CD4-positive, alpha-beta T cell treated with Interleukin-17A for 4 hours (primary cell): ENCODE measurements at places on chromosomes 5 and 9.

DNA sequence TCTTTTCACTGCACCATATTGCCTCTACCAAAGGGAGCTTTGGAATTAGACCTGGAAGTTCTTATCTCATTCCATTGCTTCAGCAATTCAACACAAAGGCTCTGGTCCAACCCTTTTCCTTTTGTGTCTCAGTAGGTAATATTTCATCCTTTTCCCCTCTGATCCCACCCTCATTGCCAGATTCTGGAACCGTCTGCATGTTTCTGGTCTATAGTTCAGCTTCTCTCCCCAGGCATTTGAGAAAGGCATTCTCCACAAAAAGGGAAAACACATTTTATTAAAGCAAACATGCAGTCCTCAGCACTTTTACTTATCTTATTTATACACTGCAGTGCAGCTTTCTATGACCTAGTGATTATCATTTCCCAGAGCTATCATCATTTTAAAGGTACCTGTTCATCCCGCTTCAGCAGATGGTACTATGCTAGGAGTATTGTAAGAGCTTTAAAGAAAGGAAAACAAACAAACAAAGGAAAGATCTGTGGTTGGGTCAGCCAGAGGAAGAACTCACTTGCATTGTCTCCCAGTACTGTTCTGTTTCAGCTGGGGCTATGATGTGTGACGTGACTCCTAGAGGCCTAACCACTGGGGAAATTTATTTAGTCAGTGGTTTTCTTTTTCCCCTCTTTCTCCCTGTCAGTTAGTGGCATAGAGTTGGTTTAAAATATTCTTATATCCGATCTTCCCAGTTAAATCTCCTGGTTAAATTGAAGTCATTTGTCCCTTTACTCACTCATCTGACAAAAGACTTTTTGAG is 269.2 kb downstream of the TMEM38B start:
- DNase-seq, result no peak

GRCh38 chr9:132670457-132671391 is at the start of gene GTF3C4:
TSS of gene GTF3C4 (plus strand) at chr9:132670464. CDS start at chr9:132670599, 135 bp downstream.
- peak; percentile 46 for DNase-seq

GRCh38 chr5:1446602-1447343 is 1.5 kb upstream of the SLC6A3 start:
- DNase-seq, result no peak

GRCh38 chr9:30609713-30610112 is 1774.7 kb upstream of the ACO1 start:
- no peak for DNase-seq

DNA sequence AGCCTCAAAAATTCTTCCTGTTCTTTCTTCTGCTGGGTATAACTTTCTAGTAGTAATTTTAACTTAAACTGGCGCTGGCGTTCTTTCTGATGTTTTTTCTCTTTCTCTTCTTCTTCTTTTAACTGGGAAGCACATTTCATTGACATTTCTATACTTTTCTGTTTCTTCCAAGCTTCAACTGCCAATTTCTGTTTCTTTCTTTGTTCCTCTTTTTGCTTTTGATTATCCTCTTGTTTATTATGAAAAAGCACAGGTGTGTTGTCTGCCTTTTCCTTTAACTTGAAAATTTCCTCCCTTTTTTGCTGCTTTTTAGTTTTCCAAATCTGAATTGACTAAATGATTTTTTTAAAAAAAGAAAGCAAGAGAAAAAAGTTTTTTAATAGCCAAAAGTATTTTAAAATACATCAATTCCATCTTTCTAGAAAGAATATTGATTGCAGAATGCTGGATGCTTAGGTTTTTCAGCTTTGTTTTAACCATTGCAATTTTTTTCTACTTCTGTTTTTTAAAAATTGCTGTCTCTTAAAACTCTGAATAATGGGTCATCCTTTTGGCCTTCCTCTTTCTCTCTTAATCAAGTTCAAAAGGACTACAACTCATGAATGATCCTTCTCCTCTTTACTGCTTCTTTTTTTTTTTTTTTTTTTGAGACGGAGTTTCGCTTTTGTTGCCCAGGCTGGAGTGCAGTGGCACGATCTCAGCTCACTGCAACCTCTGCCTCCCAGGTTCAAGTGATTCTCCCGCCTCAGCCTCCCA is 8.8 kb upstream of the PGGT1B start:
- no peak for DNase-seq

- DNase-seq, result no peak
These were observed 74.7 kb downstream of the HAPLN1 start for GRCh38 chr5:83645936-83646335.

GRCh38 chr9:108392877-108393276 is 462.9 kb downstream of the ACTL7B start:
- no peak for DNase-seq

DNA sequence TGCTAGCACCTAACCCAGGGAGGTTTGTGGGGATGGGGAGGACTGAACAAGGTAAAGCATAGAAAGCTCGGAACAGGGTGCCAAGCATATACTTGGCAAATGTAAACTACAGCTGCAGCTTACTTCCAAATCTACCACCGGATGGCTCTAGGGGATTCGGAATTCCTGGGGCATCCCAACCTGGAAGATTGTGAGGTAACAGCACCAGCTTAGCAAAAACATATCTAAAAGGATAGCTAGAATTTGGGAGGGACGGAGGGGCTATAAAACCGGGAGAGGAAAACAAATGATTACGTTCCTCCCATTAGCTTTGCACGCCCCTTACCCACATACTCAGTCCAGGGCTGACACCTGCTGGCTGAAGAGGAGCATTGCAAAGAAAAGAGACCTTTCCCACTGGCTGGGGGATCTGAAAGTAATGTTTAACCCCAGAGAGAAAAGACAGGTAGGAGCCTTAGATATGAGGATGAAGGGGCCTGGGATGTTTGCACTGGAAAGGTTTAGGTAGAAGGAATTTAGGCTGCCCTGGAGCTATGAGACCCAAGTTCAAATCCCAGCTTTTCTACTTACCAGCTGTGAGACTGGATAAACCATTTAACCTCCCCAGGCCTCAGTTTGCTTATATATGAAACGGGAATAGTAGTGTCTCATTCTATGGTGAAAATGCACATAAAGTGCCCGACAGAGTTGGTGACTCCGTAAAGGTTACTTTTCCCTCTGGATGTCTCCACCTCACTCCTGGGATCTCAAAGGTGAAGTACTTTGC is 73.6 kb downstream of the FAM114A2 start:
- DNase-seq, result peak; percentile 34

GRCh38 chr5:53381-54174 is 38.4 kb upstream of the PLEKHG4B start:
- peak; percentile 33 for DNase-seq

DNA sequence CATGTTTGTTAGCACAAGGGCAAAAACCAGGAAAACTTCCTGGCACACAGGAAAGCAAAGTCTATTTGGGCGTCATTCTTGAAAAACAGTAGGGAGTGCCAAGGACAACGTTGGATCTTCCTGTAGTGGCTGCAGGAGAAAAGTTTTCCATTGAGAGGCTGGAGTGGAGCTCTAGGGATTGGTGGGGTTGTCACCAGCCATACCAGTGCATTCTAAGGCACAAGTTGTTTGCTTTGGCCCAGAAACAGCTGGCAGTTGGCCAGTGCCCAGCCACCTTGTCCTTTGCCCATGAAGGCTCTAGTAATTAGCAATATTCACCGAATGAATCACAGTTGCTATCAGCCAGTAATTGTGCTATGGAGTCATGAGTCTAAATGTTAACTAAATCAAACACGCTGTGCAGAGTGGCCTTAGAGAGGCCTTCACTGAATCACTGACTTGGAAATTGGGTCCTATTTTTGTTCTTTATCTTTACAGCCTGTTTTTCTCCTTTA is 26.4 kb downstream of the TNFSF15 start:
- DNase-seq, result no peak
